ENCODE measurements at places on chromosomes 13 and 19. TPM values are rescaled to one million over a fixed set of nuclear protein-coding genes. Genes with fewer than 3 reads are reported as not detected.

GRCh38 chr13:71124230-71124629, 742.8 kb downstream of the DACH1 start:
- DNase-seq: no peak

DNA sequence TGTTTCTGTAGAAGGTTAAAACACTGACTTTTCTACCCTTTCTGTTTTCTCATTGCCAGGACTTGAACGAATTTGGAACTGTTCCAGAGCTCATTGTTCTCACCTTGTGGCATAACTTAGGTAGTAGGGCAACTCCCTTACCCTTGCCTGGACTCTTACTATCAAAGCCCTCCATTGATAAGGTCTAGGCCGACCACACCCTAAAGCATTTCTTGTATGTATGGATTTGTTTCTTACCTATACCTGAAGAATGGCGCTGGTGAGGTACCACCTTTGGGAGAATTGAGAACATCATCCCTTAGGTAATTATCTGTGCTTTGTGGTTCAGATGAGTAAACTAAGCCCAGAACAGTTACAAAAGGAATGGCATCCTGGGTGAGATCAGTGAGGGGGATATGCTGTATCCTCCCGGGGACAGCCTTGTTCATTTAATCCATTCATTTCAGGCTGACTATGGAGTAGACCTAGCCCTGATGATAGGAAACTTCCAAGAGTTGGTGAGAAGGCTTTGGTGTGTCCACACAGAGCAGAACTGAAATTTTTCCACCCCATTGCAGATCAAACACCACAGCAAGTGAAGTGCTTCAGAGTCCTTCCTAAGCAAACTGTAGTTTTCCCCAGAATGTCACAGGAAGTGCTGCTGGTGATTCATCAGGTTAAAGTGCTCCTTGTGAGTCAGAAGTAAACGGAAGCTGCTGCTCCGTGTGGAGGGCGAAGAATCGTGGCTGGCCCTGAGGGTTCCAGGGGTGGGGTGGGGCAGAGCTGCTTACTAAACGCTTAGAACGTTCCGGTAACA, 113.0 kb downstream of the TEX26 start:
- DNase-seq: no peak

GRCh38 chr19:21622920-21623319, 117.5 kb downstream of the ZNF429 start:
- DNase-seq: no peak

DNA sequence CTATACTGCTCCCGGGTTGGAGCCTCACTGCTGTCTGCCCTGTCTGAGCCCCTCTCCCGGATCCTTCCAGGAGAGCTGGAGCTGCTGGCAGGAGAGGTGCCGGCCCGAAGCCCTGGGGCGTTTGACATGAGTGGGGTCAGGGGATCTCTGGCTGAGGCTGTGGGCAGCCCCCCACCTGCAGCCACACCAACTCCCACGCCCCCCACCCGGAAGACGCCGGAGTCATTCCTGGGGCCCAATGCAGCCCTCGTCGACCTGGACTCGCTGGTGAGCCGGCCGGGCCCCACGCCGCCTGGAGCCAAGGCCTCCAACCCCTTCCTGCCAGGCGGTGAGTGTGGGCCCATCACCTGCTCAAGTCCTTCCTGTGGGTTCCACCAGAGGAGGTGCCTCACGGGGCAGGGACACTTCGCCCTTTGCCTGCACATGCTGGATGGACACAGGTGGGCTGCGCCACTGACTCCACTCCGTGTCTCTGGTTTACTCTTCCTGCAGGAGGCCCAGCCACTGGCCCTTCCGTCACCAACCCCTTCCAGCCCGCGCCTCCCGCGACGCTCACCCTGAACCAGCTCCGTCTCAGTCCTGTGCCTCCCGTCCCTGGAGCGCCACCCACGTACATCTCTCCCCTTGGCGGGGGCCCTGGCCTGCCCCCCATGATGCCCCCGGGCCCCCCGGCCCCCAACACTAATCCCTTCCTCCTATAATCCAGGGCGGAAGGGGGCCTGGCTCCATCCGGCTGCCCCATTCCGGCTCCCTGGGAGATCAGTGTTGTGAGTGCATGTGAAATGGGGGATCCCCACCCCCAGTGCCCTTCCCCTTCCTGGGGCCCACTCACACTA, 19.8 kb downstream of the EPN1 start:
- no peak for DNase-seq

DNA sequence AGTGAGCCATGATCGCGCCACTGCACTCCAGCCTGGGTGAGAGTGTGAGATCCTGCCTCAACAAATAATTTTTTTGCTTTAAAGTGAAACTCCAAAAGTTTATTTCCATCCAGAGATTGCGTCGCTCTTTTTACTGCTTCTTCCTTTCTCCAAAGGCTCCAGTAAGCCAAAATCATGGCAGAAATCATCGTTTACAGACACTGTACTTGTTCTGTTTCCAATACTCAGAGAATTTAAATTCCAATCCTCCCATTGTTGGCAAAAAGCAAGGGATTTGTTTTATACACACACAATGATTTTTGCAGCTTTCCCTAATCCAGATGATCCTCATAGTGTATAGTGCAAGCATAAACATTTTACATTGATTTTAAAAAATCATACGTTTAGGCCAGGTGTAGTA, 15.3 kb downstream of the FBXO27 start:
- no peak for DNase-seq

Gene PRR36
- not detected for polyA plus RNA-seq
